ENCODE measurements at places on chromosomes 2 and 18.

- no peak for DNase-seq
Observed at GRCh38 chr2:219220652-219221402, 2.1 kb upstream of the ABCB6 start.

DNA sequence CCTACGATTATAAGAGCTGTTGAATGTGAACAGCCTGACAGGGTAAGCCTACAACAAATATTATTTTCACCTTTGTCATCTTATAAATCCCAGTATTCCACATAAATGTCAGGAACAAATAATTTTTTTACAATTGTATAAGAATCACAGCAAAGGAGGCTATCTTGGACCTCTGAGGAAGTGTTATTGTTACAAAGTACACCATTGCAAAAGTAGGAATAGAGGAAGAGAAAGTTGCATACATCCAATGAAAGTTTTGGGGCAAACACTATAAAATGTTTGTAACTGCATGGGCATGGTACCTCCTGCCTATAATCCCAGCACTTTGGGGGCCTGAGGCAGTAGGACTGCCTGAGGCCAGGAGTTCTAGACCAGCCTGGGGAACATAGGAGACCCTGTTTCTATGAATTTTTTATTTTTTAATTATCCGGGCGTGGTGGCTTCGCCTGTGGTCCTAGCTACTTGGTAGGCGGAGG lies 715 bp upstream of the MEMO1 start:
- no peak for DNase-seq

- DNase-seq, result no peak
Observed at GRCh38 chr18:6755107-6755506, 25.6 kb downstream of the ARHGAP28 start.

GRCh38 chr18:5075297-5075696 lies 121.8 kb downstream of the AKAIN1 start:
- no peak for DNase-seq

GRCh38 chr18:47901624-47902362 lies 28.7 kb downstream of the SMAD2 start:
- DNase-seq, result no peak

- DNase-seq, result no peak
Observed at GRCh38 chr18:58195278-58195765, 151.3 kb downstream of the NEDD4L start.

- no peak for DNase-seq
Observed at GRCh38 chr18:46405832-46406538, 251.0 kb downstream of the LOXHD1 start.

Measured in GM18507 (cell line).